Peyer's patch (tissue), 4 donors: ENCODE measurements at places on chromosomes 13 and 19. TPM values are rescaled to one million over a fixed set of nuclear protein-coding genes. Genes with fewer than 3 reads are reported as not detected.

The CRB3 gene
- 21.5 TPM for total RNA-seq

GRCh38 chr19:22421797-22422196 is 349 bp downstream of the ZNF98 start:
- H3K4me1 ChIP-seq, result no peaks in the 10 kb centered on the region
- DNase-seq, result no peak
- no peaks in the 10 kb centered on the region for H3K36me3 ChIP-seq
- no peaks in the 10 kb centered on the region for H3K27me3 ChIP-seq
- H3K27ac ChIP-seq, result no peak overlapping the region

The ZNF561 gene
- 52.0 TPM for total RNA-seq

DNA sequence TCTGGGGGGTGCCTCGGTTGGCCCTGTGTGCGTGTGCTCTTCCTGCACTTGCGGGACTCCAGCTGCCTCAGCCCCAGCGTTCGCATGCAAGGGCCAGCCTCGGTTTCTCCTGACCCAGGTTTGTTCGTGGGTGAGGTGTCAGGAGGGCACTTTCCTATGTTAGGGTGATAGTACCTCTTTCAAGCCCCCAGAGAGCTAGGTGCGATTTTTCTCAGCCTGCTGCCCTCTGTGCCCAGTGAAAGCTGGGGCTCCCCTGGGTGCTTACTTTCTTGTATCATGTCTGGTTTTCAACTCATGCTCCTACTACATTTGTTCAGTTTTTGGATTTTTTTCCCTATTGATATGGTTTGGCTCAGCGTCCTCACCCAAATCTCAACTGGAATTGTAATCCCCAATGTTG is 289.2 kb downstream of the TEX29 start:
- H3K27ac ChIP-seq, result no peak overlapping the region
- no peak for DNase-seq
- H3K36me3 ChIP-seq, result no peaks in the 10 kb centered on the region
- H3K27me3 ChIP-seq, result no peaks in the 10 kb centered on the region
- H3K4me1 ChIP-seq, result no peaks in the 10 kb centered on the region

- no peak overlapping the region for H3K4me3 ChIP-seq
- H3K27ac ChIP-seq, result no peak overlapping the region
- peaks cover 100% of the 10 kb centered on the region for H3K36me3 ChIP-seq
- no peaks in the 10 kb centered on the region for H3K27me3 ChIP-seq
- no peak for DNase-seq
These were observed 14.7 kb downstream of the IZUMO4 start for GRCh38 chr19:2111425-2111824.

DNA sequence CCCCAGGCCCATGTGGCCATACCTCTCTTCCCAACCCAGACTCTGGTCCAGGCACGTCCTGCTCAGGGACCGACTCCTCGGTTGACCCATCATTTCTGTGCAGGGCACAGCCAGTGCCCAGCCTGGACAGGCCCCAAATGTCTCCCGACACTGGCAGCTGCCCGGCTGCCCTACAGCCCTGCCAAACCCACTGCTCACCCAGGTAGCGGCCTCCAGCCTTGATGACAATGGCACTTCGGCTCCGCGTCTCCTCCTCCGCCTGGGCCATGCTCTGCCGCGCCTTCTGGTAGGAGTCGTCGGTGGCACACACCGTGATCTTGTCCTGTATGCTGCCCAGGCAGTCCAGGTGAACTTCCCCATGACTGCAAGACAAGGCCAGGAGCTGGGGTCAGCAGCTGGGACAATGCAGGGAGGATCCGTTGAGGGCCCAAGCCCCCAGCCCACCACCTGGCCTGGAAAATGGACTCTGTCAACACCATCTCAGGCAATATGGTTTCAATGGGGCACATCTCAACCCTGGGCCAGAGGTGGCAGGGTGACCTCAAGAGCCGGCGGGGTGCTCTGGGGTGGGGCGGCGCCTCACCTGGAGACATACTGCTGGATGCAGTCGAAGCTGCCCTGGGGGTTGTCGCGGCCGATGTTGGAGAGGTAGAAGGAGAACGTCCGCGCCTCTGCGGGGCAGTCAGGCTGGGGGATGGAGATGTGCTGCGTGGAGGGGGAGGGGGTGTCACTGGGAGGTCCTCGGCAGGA is 27.5 kb upstream of the ISYNA1 start:
- H3K4me3 ChIP-seq, result no peak overlapping the region
- peaks cover 36% of the 10 kb centered on the region for H3K36me3 ChIP-seq
- no peaks in the 10 kb centered on the region for H3K4me1 ChIP-seq
- peak overlapping the region; percentile 65 for H3K27ac ChIP-seq
- DNase-seq, result no peak

DNA sequence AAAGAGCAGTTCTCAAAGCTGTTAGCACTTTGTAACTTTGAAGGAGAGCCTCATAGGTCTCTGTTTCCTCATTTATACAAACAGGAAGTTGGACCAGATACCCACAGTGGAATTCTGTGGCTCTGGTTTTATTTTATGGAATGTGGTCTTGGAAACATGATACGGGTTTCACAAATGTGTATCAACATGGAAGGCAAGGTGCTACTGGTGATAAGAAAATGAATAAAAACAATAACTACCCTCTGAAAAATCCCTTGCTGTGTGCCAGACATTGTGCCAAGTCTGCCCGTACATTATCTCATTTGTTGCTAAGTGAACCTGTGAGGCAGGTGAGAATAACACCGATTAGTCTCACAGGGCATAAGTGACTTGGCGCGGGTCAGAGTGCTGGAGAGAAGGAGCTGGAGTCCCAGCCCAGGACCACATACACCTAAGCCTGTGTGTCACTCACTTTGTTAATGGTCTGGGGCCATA is 45.0 kb upstream of the RNF113B start:
- DNase-seq, result no peak
- H3K27ac ChIP-seq, result no peak overlapping the region
- H3K36me3 ChIP-seq, result no peaks in the 10 kb centered on the region
- no peaks in the 10 kb centered on the region for H3K27me3 ChIP-seq
- H3K4me3 ChIP-seq, result no peak overlapping the region

The OR7A5 gene
- not detected for total RNA-seq

GRCh38 chr13:19657872-19658591 is 24.6 kb downstream of the MPHOSPH8 start:
- H3K27ac ChIP-seq, result no peak overlapping the region
- no peak overlapping the region for H3K4me3 ChIP-seq
- DNase-seq, result no peak
- H3K27me3 ChIP-seq, result no peaks in the 10 kb centered on the region

The NLRP4 gene
- total RNA-seq, result not detected

- H3K27me3 ChIP-seq, result no peaks in the 10 kb centered on the region
- H3K4me1 ChIP-seq, result no peaks in the 10 kb centered on the region
- H3K4me3 ChIP-seq, result no peak overlapping the region
- no peak overlapping the region for H3K27ac ChIP-seq
These were observed 7.5 kb downstream of the CYP2A13 start for GRCh38 chr19:41095703-41096102.

DNA sequence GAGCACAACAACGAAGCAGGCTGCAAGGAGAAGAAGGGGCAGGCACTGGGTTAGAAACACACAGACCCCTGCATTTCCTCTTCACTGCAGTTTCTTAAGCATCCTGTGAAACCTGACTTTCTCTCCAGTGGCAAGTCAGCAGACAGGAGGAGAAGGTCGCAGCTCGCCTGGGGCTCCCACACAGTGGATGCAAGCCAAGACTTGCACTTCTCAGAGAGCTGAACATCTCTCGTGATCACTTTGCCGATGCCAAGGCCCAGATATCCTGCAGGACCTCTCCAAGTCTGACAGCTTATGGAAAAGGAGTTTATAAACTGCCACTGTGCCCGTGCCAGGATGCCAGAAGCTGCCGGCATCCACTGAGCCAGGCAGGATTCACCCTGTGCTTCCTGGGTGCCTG is 18.4 kb downstream of the TMEM272 start:
- H3K36me3 ChIP-seq, result no peaks in the 10 kb centered on the region
- DNase-seq, result no peak
- H3K4me3 ChIP-seq, result no peak overlapping the region
- no peak overlapping the region for H3K27ac ChIP-seq
- H3K4me1 ChIP-seq, result no peaks in the 10 kb centered on the region

DNA sequence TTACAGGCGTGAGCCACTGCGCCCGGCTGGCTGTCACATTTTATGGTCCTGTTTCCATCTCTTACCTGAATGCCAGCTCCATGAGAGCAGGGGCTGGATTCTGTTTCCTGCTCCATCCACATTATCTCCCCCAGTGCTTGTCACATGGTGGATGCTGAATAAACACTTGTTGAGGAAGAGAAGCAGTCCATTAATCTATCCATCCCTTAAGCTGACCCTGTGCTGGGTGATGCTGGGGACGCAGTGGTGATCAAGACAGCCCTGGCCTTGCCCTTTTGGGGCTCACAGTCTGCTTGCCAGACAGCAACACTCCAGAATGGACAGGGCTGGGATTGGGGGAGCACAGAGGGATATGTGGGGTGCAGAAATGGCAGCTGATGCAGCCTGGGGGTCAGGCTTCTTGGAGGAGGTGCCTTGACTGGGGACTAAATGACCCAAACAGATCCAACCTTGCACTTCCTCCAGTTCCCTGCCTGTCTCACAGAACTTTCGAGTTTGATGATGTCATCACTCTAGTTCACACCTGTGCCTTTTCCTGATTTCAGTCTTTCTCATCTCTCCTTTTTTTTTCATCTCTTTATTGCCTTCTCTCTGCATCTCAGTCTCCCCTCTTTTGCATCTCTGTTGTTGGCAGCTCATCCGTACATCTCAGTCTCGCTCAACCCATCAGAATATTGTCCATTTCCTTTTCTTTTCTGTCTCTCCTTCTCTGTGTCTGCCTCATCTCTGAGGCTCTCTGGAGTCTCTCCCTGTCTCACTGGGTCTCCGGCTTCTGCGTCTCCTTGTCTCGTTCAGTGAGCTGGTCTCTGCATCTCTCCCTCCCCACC is 4.6 kb downstream of the IRF2BP1 start:
- H3K27me3 ChIP-seq, result no peaks in the 10 kb centered on the region
- H3K36me3 ChIP-seq, result peaks cover 9% of the 10 kb centered on the region
- no peak for DNase-seq
- peak overlapping the region; percentile 68 for H3K27ac ChIP-seq
- no peak overlapping the region for H3K4me3 ChIP-seq

- H3K27me3 ChIP-seq, result no peaks in the 10 kb centered on the region
- no peak overlapping the region for H3K27ac ChIP-seq
- no peak for DNase-seq
- H3K4me3 ChIP-seq, result no peak overlapping the region
- no peaks in the 10 kb centered on the region for H3K36me3 ChIP-seq
- no peaks in the 10 kb centered on the region for H3K4me1 ChIP-seq
These were observed 17.8 kb downstream of the GPR12 start for GRCh38 chr13:26742691-26743358.

The PABPC3 gene
- total RNA-seq, result 0.28 TPM

- DNase-seq, result no peak
- no peaks in the 10 kb centered on the region for H3K4me1 ChIP-seq
- no peak overlapping the region for H3K27ac ChIP-seq
- H3K4me3 ChIP-seq, result no peak overlapping the region
- H3K27me3 ChIP-seq, result no peaks in the 10 kb centered on the region
- H3K36me3 ChIP-seq, result no peaks in the 10 kb centered on the region
These were observed 29.2 kb downstream of the GPR180 start for GRCh38 chr13:94630858-94631257.
